ENCODE measurements at places on chromosomes 1 and 21.

- no peak for DNase-seq
Measured at GRCh38 chr1:37795340-37796125, 1.9 kb downstream of the MANEAL start.

DNA sequence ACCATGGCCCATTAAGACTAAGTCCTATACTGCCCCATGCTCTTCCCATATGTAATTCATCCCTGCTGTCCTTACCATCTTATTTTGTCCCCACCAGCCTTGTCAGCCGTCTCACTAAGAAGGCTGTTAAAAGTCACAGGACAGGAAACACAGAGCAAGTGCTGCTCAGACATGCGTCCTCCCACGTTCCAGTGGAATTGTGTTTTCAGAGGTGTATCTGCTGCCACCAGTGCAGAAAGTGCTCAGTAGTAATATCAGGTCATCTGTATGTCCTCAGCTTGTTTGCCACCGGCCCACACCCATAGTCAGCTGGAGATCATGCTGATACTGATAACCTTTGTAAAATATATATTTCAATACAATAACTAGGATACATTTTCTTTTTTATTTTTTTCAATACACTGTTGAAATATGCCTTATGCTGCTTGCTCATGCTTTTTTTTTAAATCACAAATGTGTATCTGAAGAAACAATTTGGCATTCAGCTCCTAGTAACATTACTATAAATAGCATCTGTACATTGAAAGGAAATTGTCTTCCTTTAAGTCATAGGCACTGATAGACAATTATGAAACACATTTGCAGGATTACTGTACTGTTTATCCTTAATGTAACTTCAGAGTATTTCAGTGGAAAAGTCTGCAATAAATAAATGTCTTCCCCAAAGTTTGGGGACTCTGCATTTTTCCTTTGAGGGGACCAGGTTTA lies 156.9 kb downstream of the EDEM3 start:
- DNase-seq = no peak

- DNase-seq = no peak
Measured at GRCh38 chr1:217191441-217191840, 439.4 kb downstream of the GPATCH2 start.

- DNase-seq = no peak
Measured at GRCh38 chr1:20373764-20374163, 83.1 kb downstream of the VWA5B1 start.

DNA sequence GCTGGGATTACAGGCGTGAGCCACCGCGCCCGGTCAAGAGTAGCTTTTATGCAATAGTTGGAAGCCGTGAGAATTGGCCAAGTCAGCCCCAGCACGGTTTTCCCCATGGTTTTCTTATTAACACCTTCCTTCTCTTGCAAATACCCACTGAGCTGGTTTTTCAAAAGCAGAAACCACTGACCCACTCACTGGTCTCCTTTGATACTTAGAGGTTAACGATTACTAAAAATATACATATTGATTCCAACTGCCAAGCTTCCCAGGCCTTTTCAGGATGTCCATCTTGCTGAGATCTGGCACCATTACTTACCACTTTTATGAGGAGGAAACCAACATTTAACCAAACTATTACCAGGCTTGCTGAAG lies 25.9 kb upstream of the TARDBP start:
- no peak for DNase-seq

- no peak for DNase-seq
Measured at GRCh38 chr1:42142894-42143675, 10.1 kb upstream of the GUCA2B start.

DNA sequence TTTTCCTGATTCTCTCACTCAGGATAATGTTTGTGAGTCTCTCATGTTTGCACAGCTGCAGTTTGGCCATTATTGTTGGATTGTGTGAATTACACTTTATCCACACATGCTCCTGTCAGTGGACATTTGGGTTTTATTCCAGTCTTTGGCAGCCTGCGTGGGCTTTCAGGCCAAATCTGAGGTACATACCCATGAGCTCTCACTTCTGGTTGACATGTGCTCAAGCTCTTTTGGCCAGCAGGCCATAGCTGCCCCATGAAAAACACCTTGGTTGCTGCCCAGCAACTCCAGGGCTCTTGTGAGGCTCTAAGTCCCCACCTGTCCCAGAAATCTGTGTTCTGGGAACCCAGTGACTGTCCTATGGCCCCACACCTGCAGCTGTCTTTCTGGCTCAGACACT lies 124.5 kb upstream of the GALNT2 start:
- DNase-seq = no peak

DNA sequence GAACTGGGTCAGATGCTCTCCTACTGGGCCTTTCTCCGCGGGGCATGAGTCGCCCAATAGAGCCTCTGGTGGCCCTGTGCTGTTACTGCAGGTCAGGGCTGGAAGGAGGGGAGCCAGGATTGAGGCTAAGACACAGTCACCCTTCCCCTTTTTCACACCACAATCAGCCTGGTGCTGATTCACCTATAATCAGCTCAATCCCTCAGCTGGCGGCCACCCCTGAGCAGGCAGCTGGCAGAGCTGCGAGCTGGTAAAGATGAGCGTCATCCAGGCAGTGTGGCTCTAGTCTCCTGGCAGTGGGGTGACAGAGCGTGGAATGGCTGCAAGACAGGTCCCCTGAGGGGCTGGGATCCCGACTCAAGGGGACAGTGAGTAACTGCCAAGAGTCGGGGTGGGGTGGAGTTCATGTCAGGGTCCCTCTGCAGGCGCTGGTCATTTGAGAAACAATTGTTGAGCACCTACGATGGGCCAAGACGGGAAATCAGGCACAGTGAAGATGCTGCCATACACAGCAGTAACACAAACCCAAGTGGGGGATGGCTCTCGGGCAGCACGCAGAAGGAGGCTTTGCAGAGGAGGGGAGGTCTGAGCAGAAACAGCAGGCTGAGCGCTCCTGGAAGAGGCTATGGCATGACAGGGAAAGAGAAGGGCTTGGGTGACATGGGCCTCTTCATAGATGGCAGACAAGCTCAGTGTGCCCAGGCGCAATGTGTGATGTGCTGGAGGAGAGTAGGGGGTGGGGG lies 21.8 kb downstream of the ATF3 start:
- DNase-seq = peak; percentile 36

DNA sequence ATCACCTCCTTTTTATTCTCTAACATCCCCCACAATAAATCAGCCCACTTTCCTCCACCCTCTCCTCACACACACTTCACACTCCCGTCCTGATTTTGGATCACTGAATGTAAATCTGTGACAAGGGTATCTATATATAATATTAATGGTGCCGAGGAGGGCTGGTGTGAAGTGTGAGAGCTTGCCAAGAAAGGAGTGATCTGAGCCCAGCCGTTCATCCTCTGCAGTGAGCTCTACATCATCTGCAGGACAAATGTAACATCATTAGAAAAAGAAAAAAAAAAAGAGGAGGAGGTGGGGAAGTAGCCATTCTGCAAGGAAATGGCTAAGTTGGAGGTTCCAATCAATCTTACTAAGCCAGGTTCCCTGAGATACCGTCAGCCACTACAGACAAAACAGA lies 291.7 kb upstream of the RRP15 start:
- no peak for DNase-seq

DNA sequence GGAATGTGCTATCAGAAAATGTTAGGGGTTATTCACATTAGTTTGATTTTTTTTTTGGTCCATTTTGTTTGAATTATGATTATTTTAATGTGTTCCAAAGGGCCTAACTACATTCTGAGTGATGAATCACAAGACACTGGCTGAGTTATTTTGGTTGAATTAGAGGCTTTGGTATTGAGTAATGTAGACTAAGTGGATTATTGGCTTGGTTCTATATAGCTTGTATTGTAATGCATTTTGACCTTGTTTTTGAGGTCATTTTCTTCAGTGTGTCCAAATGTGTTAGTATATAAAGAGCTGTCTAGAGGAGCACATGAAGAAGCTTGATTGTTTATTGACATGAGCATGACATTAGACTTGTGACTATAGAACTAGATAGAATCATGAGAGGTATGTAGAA lies 3.4 kb downstream of the ZNF326 start:
- no peak for DNase-seq

GRCh38 chr1:233480198-233480597 lies 133.7 kb upstream of the KCNK1 start:
- no peak for DNase-seq

DNA sequence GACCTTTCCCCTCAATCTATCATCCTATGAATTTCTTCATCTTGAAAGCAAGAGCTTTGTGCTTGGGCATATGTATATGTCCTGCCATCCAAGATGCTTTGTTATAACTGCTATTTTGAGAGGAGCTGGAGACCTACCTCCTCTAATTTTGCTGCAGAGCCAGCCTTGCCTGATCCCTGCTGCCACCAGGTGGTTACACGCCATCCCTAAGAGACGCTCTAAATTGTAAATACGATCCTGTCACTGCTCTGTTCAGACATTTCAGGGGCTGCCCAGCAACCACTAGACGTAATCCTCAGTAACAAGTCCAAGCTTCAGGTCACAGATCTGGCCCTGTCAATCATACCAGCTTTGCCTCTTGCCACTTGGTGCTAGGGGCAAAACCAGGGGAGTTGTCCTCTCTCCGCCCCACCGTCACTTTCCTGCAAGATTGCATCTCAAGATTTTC lies 32.9 kb downstream of the GPA33 start:
- DNase-seq = no peak

DNA sequence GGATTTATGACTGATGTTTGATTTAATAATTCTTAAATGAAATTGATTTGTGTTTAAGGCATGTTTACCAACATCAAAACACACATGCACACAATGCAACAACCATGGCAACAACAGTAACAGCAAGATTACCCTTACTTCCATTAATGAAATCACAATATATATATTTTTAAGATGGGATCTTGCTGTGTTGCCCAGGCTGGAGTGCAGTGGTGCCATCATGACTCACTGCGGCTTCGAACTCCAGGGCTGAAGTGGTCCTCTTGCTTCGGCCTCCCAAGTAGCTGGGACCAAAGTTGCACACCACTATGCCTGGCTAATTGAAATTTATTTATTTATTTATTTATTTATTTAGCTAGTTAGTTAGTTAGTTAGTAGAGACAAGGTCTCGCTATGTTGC lies 27.7 kb downstream of the NEK7 start:
- DNase-seq = no peak

- no peak for DNase-seq
Measured at GRCh38 chr1:30307182-30307581, 416.2 kb downstream of the MATN1 start.

DNA sequence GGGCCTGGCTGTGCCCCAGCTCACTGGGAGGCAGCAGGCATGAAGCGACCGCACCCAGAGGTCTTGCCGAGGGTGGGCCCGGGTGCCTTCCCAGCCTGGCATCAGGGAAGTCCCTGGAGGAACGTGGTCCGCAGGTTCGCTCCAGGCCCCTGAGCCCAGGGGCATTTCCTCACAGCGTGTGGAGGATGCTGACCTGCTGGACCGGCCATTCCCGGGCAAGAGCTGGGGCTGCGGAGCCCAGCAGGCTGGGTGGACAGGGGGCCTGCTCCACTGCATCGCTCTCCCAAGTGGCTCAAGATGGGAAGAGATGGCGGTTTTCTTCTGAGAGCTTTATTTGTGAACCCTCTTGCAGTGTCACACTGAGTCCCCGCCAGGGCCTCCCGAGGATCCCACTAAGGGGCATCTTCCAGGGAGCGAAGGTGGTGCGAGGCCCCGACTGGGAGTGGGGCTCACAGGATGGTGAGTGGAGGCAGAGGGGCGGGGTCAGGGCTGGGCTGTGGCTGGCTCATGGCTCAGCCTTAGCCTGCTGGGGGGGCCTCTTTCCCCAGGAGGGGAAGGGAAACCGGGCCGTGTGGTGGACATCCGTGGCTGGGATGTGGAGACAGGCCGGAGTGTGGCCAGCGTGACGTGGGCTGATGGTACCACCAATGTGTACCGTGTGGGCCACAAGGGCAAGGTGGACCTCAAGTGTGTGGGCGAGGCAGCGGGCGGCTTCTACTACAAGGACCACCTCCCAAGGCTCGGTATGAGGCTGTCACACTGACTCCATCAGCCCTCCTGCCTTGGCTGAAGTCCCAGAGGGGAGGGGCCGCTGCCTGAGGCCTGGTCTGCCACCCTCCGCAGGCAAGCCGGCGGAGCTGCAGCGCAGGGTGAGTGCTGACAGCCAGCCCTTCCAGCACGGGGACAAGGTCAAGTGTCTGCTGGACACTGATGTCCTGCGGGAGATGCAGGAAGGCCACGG lies 7.2 kb upstream of the MMP23B start:
- DNase-seq = no peak

DNA sequence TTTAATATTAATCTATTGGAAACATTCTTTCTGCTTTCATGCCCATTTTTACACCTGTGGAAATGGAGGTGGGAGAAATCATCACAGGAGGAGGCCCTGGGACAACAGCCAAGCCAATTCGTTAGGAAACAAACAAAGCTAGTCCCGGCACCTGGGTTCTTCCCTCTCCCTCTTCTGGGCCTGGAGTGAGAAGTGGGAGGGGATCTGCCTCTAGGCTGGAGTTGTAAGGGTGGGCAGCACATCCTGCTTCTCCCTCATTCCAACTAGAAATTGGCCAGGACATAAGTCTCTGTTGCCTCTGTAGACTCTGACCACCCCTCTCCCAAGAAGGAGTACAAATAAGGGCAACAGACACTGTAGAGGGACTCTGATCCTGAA lies 20.2 kb upstream of the ERO1B start:
- DNase-seq = no peak

- no peak for DNase-seq
Measured at GRCh38 chr1:226371027-226371694, 36.7 kb downstream of the PARP1 start.

DNA sequence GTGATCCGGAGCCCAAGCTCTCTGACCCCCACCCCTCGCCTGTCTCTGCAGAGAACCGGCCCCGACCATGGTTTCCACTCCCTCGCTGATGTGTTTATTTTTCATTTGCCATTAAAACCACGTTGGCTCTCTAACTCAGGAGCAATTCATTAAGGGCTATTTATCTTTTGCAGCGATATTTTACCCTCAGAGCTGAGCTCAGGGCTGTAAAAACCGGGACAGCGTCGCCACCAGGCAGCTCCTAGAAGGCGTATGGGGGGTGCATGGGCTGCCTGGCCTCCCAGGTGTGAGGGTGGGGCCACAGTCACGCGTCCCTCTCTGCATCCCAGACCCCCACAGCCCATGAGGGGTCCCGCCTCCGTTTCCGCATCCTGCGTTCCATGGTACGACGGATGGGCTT lies 71.4 kb downstream of the PRDM16 start:
- DNase-seq = no peak

- no peak for DNase-seq
Measured at GRCh38 chr1:22208268-22208972, 65.5 kb upstream of the WNT4 start.

DNA sequence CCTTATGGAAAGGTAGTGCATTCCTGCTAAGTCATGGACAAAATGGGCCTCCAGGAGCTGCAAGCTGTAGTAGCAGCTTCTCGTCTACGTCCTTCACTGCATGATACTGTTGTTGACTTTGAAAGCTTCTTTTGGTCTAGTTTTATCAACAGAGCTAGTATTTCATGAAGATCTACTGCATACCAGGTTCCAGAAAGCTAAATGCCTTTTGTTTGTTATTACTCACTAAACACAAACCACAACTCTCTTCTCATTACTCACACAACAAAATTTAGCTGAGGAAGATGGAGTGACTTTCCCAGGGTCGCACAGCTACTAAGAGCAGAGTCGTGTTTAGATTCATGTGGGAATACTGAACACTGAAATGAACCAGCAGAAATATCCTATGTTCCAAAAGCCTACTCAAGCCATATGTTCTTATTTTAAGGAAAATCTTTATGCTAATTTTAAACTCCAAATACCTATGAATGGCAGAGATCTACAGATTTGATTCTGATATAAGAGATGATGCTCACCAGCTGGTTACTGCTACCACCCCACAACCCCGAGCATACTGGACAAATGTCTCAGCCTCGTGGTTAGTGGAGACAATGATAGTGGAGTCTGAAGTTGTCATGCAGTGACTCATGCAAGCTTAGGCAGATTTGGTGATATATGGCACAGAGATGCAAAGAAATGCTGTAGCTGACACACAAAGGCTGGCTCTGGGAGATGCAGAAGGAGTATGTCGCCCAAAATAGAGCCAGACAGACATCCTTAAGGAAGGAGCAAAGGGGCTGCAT lies 20.6 kb downstream of the PGBD2 start:
- no peak for DNase-seq
